ENCODE measurements at places on chromosomes 5 and 9. TPM values are rescaled to one million over a fixed set of nuclear protein-coding genes. Genes with fewer than 3 reads are reported as not detected.
A peak's percentile ranks its signal among the peaks of the same experiment; 100 is the strongest.

Gene PLCXD3
- polyA plus RNA-seq = 0.15 TPM

Gene AGPAT2
- polyA plus RNA-seq = 41.8 TPM

Gene CAMK2A
- 0.05 TPM for polyA plus RNA-seq

Gene SLC45A2
- polyA plus RNA-seq = 0.02 TPM

Gene SPINK6
- polyA plus RNA-seq = not detected

Gene ENHO
- polyA plus RNA-seq = 1.5 TPM

Gene CDX1
- polyA plus RNA-seq = 0.26 TPM

Gene HTR1A
- not detected for polyA plus RNA-seq

- H3K27me3 ChIP-seq = no peaks in the 10 kb centered on the region
- peak overlapping the region; percentile 65 for H3K4me3 ChIP-seq
- peaks cover 3% of the 10 kb centered on the region for H3K4me1 ChIP-seq
- H3K36me3 ChIP-seq = no peaks in the 10 kb centered on the region
- no peak for DNase-seq
Measured at GRCh38 chr9:16728137-16728508, 142.3 kb downstream of the BNC2 start.

GRCh38 chr9:95991326-95991725 is 115.8 kb downstream of the ERCC6L2 start:
- H3K36me3 ChIP-seq = peaks cover 8% of the 10 kb centered on the region
- peaks cover 6% of the 10 kb centered on the region for H3K4me1 ChIP-seq
- no peak overlapping the region for H3K27ac ChIP-seq

GRCh38 chr9:18422296-18423036 is 51.5 kb upstream of the ADAMTSL1 start:
- no peaks in the 10 kb centered on the region for H3K27me3 ChIP-seq
- H3K36me3 ChIP-seq = no peaks in the 10 kb centered on the region
- no peaks in the 10 kb centered on the region for H3K4me1 ChIP-seq
- DNase-seq = no peak

DNA sequence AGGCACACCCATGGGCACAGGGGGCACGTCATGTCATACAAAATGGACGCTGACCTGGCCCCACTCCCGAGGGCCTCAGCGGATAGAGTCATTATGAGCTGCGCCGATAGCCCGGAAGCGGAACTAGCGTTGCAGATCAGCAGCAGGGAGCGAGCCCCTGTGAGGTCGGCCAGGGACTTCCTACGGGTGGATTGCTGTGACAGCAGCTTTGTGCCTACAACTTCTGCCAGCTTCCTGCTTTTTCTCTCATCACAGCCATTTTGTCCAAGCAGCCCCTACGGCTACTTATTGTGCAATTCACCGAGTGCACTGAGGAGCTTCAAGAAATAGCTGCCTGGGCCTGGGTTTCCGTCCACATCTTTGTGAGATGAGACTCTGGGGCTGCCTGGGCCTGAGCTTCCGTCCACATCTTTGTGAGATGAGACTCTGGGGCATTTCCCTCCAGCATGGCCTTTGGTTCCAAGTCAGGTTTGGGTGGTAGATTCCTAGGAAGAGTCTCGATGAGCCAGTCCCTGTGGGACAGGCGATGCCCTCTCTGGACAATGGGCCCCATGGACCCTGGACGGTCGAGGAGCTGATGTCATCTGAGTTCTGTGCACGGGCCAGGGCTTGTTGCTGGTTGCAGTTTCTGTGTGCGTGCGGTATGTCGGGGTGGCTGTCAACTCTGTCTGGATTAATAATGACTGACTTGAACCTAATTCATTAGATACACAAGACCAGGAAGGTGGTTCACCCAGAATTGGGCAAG is 67.0 kb upstream of the GNE start:
- H3K36me3 ChIP-seq = no peaks in the 10 kb centered on the region
- H3K4me3 ChIP-seq = no peak overlapping the region
- no peaks in the 10 kb centered on the region for H3K27me3 ChIP-seq
- H3K27ac ChIP-seq = no peak overlapping the region

- peak overlapping the region; percentile 97 for H3K4me3 ChIP-seq
- no peaks in the 10 kb centered on the region for H3K36me3 ChIP-seq
- H3K27me3 ChIP-seq = no peaks in the 10 kb centered on the region
- peaks cover 5% of the 10 kb centered on the region for H3K4me1 ChIP-seq
- DNase-seq = no peak
Measured at GRCh38 chr9:69122549-69123141, 51.4 kb upstream of the TJP2 start.

DNA sequence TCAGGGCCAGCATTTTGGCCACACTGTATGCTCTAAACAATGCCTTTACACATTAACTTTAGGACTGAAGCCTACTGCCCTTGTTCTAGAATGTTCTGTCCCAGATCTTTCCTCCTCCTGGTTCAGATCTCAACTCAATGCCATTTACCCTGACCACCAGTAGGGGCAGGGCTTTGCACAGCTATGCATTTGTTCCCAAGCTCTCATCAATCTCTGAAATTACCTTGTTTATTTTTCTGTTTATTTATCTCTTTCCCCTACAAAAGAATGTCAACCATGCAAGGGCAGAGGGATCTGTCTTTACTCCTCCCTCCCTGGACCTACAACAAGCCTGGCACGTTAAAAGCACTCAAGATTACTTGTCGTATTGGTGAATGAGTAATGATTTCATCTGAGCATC is 612.9 kb downstream of the BNC2 start:
- no peak overlapping the region for H3K27ac ChIP-seq
- H3K36me3 ChIP-seq = no peaks in the 10 kb centered on the region
- DNase-seq = no peak
- H3K27me3 ChIP-seq = no peaks in the 10 kb centered on the region
- no peak overlapping the region for H3K4me3 ChIP-seq
- H3K4me1 ChIP-seq = no peaks in the 10 kb centered on the region

GRCh38 chr5:134569758-134570364 is 44.4 kb downstream of the JADE2 start:
- no peaks in the 10 kb centered on the region for H3K27me3 ChIP-seq
- no peak for DNase-seq
- 0 out of 2 replicates have a peak overlapping the region, but pooled peaks have one; percentile 54 for H3K27ac ChIP-seq
- H3K4me1 ChIP-seq = peaks cover 17% of the 10 kb centered on the region

DNA sequence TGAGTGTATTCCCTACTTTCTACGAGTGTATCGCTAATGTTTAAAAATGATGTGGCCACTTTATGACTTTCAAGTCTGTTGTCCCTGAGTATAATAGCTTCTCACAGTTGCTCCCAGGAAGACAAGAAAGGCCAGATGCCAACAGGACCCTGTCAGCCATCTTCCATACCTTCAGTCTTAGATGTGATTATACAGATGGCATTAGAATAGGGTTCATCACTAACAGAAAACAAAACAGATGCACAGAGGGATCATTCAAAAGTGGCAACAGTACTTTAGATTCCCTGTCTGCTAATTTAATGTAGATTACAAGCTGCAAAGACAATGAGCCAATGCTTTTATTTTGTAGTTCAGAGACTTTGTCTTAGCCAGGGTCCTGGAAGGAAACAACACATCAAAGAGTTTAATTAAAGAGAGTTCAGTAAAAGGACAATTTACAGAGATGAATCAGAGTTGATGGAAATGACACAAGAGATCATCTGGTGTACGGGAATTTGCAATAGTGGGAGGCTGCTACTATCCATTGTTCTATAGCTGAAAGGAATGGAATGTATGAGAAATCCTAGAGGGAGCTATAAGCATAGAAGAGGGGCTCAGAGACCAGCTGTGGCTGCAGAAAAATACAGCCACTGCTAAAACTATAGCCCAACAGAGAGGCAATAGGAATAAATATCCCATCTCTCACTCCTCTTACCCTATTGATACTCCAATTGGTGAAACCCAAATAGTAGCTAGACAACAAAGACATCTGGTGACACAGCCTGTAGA is 393.7 kb upstream of the SMC2 start:
- H3K27ac ChIP-seq = no peak overlapping the region
- no peak overlapping the region for H3K4me3 ChIP-seq
- no peaks in the 10 kb centered on the region for H3K36me3 ChIP-seq
- DNase-seq = no peak
- H3K4me1 ChIP-seq = no peaks in the 10 kb centered on the region

DNA sequence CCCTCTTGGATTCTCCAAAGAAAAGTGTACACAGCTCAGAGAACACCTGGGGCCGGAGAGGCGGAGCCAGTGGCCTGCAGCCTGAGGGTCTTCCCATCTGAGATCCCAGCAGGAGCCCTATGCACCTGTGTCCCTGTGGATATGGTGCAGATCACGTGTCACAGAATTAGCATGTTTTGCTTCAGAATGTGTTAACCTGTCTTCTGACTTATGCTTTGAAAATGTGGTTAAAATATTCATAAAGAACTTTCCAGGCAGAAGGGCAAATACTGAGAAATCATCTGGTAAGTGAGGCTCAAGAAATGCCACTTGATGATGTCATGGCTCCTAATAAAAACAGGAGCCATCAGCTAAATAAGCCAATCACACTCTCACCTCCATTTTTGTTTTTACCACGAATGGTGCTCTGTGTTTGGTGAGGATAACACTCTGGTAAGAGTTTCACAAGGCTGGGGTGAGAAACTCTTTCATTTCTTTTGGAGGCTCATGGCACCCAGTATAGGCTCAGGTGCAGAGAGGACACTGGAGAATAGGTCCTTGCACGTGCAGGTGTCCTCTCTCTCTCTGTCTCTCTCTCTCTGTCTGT is 279.8 kb downstream of the FSTL4 start:
- no peak overlapping the region for H3K27ac ChIP-seq
- no peak overlapping the region for H3K4me3 ChIP-seq
- no peaks in the 10 kb centered on the region for H3K27me3 ChIP-seq
- H3K4me1 ChIP-seq = peaks cover 5% of the 10 kb centered on the region

DNA sequence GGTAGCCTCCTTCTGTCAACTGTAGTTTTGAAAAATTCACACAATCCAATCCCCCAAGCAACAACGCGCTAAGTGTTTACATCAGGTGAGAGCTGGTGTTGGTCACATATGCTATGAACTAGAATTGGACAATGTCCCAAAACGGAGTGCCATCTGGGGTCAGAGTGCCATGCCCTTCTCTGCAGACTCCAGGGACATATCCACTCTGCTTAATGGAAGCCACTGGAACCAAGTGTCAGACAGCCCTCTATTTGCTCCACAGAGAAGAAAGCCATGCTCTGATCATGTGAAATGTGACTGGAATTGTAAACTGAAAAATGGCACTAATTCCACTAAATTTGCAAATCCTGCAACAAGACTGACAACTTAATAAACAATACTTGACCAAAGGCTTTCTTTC is 12.2 kb downstream of the ABCA1 start:
- no peaks in the 10 kb centered on the region for H3K36me3 ChIP-seq
- H3K4me3 ChIP-seq = no peak overlapping the region
- no peak for DNase-seq
- H3K27me3 ChIP-seq = no peaks in the 10 kb centered on the region
- H3K4me1 ChIP-seq = no peaks in the 10 kb centered on the region
- H3K27ac ChIP-seq = no peak overlapping the region

DNA sequence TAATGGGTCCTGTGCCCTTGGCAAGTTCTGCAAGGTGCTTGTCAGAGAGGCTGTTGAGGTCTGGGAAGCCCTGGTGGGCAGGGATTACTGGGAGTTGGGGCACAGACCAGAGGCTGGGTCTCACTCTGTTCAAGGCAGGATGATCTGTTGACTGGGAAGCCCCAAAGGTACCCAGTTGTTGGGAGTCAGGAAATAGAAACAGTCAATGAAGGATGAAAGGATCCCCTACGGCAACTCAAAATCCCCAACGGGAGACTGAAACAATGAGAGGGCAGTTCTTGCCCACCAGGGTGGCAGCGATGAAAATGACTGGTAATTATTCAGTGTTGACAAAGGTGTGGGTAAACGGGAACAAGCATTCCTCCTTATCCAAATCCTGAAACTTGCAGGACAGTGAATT is 31.2 kb downstream of the BNIP1 start:
- H3K36me3 ChIP-seq = no peaks in the 10 kb centered on the region
- no peak overlapping the region for H3K27ac ChIP-seq
- DNase-seq = no peak

GRCh38 chr5:92337772-92338234 is 954.7 kb upstream of the ARRDC3 start:
- no peak overlapping the region for H3K27ac ChIP-seq
- H3K4me1 ChIP-seq = no peaks in the 10 kb centered on the region
- no peak for DNase-seq
- no peaks in the 10 kb centered on the region for H3K27me3 ChIP-seq
- H3K36me3 ChIP-seq = no peaks in the 10 kb centered on the region

DNA sequence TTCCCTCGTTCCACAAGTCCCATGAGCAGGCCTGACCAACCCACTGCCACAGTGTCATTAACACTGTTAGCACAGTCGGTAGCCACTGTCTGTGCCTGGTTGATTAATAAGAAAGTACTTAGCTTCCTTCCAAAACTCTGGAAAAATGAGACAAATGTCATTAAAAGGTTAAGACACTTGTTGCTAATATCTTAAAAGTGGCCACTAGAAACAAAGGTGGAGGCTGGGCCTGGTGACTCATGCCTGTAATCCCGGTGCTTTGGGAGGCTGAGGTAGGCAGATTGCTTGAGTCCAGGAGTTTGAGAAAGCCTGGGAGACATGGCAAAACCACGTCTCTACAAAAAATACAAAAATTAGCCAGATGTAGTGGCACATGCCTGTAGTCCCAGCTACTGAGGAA is 194.0 kb downstream of the PDZD2 start:
- no peak for DNase-seq
- no peak overlapping the region for H3K27ac ChIP-seq

DNA sequence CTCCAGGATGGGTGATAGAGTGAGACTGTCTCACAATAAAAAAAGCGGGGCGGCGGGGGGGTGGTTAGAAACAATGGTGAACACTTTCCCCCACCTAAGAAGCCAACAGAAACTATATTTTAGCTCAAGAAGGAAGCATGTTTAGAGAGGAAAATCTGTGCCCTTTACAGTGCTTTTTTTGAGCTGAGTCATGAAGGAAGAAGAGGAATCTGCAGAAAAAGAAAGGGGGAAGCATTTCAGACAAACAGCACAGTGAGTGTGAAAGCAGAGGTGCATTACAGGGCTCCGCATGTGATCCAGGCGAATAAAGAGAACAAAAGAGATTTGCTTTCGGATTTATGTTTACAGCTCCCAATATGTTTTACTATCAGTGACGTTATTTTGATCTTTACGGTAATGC is 1504.6 kb upstream of the WWC1 start:
- H3K4me1 ChIP-seq = no peaks in the 10 kb centered on the region
- no peak overlapping the region for H3K27ac ChIP-seq
- no peaks in the 10 kb centered on the region for H3K36me3 ChIP-seq
- no peak for DNase-seq
- H3K4me3 ChIP-seq = no peak overlapping the region
- no peaks in the 10 kb centered on the region for H3K27me3 ChIP-seq

- no peak overlapping the region for H3K4me3 ChIP-seq
- H3K27me3 ChIP-seq = no peaks in the 10 kb centered on the region
- peaks cover 7% of the 10 kb centered on the region for H3K4me1 ChIP-seq
- H3K27ac ChIP-seq = no peak overlapping the region
- no peaks in the 10 kb centered on the region for H3K36me3 ChIP-seq
- peak; percentile 12 for DNase-seq
Measured at GRCh38 chr9:33867747-33868439, 50.9 kb downstream of the UBE2R2 start.

GRCh38 chr9:96169484-96169883 is 132.5 kb downstream of the HSD17B3 start:
- H3K4me3 ChIP-seq = no peak overlapping the region
- no peaks in the 10 kb centered on the region for H3K27me3 ChIP-seq
- no peak overlapping the region for H3K27ac ChIP-seq

DNA sequence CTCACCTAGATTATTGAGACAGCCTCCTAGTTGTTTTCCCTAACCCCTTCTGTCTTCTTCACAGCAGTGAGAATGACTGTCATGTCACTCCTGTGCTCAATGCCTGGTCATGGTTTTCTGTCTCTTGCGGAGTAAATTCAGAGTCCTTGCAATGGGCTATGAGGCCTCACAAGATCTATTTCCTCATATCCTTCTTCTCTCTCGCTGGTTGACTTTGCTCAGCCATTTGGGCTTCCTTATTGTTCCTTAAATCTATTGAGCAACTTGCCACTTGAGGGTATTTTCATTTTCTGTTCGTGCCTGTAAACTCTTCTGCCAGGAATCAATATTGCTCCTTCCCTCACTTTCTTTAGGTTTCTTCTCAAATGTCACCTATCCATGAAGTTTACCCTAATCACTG is 9.0 kb downstream of the PPP3R2 start:
- no peak overlapping the region for H3K27ac ChIP-seq
- H3K36me3 ChIP-seq = no peaks in the 10 kb centered on the region
- peaks cover 5% of the 10 kb centered on the region for H3K4me1 ChIP-seq

Measured in SK-N-SH (cell line).